Stimulated activated CD4-positive, alpha-beta T cell treated with anti-CD3 and anti-CD28 coated beads, Interleukin-4, amount 100 ng/mL, for 24 hours (primary cell): ENCODE measurements at places on chromosomes 2 and 18.

GRCh38 chr2:197675246-197675645, at the start of gene RFTN2:
RFTN2 (minus strand) TSS chr2:197675587; CDS start chr2:197675458, 129 bp downstream.
- DNase-seq = no peak

- no peak for DNase-seq
Observed at GRCh38 chr2:206343816-206344215, 69.4 kb downstream of the ZDBF2 start.

DNA sequence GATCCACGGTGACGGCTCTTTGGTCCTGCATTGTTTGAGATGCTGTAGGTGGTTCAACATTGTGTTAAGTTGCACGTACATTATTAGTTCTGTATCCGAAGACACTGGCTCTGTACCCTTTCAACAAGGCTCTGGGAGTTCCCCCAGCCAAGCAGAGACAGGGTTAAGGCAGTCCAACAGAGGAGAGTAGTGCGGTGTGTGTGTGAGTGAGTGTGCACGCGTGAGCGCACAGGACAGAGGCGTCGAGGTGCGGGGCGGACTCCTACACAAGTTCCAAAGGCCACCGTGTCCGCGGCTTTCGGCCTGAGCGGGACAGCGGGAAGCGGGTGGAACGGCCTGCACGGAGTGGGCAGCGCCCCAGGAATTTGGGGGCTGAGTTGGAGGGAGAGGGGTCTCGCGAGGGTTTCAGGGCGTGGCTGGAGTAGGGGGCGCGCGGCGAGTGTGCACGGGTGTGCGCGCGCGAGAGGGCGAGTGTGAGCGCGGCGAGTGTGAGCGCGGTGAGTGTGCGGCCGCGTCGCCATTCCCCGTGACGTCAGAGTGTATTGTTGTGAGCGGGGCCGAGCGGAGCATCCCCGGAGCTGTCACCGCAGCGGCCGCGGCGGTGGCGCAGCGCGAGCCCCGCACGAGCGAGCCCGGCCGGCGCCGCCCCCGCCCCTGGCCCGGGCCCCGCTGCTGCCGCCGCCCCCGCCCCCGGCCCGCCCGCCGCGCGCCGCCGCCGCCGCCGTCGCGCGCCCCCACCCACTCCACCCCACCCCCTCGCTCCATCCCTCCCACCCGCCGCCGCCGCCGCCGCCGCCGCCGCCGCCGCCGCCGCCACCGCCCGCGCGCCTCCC, at the start of gene ASXL3:
ASXL3 (plus strand) TSS at position 535 of the 833 bp plus-strand sequence. CDS start 413 bp downstream, outside the sequence.
- no peak for DNase-seq

GRCh38 chr2:189830510-189830909, 46.3 kb downstream of the PMS1 start:
- no peak for DNase-seq

DNA sequence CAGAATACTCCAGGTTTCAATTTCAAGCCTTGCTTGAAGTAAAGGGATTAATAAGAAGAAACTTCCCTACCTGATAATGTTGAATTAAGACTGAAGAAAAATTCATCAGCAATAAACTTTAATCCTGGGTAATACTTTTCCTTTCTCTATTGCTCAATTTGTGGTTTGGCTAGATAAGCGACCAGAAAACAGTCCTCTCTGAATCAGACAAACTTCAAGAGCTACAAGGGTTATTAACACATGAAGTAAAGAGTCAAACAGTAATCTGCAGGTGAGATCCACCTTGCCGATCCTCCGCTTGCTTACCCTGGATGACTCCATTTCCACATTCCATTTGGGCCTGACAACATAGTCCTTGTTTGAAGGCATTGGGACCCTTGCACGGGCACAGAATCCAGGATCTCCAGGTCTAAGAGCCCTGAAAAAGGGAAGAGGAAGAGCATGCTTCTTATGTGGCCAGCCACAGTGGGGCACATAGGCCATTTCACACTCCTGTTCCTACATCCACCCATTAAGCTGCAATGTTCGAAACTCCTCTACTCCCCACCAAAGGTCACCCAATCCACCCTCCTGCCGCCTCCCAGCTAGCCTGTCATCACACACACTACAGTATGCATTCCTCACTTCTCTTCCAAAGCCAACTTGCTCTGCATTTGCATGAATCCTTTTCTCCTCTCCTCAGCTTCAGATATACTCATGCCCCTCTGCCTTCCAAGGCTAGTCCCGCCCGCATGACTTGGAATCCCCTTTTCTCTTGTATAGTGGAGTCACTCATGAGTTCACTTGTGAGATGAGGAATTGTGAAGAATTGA, 39.8 kb downstream of the IWS1 start:
- no peak for DNase-seq

GRCh38 chr2:190352668-190353536, 9.5 kb downstream of the INPP1 start:
- no peak for DNase-seq

DNA sequence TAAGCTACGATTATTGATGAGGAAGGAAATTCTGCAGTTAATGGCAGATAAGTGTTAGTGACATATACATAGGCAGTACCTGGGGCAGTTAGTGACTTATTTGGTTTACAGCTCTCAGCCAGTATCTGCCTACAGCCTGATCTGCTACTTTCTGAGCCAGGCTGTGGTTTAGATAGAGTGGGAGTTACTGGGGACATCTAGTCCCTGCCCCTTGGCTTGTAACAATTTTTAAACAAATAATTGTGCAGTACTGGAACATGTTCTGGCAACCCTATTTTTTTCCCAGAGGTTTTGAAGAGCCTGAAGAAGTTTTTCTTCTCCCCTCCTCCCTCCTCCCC, 2.3 kb downstream of the KIF5C start:
- no peak for DNase-seq

GRCh38 chr2:232113821-232114220, 152.3 kb downstream of the DIS3L2 start:
- no peak for DNase-seq

DNA sequence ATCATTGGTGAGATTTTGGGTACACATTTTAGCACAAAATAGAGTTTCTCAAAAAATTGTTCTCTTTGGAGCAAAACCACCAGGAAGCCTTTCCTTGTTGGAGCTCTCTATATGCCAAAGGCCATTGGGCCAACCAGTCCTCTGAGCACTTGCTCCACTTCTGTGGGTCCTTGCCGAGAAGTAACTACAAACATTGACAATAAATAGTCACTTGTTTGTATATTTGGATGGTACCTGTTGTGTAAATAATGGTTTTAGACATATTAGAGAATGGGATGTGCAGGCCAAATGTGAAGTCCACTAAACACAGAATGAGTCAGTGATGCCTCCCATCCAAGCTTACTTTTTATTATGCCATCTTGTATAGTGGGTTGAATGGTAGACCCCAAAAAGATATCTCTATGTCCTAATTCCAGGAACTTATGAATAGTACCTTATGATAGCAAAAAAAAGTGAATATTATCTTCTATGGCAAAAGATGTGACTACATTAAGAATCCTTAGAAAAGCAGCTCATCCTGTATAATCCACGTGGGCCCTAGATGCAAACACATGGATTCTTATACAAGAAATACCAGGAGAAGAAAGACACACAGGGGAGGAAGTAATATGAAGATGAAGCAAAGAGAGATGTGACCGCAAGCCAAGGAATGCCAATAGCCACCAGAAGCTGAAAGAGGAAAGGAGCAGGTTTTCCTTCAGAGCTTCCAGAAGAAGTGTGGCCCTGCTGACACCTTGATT, 24.6 kb downstream of the SRD5A2 start:
- DNase-seq = no peak

- no peak for DNase-seq
Observed at GRCh38 chr2:241324775-241325174, 9.1 kb downstream of the SEPTIN2 start.

GRCh38 chr18:47775961-47776360, 154.5 kb downstream of the SMAD2 start:
- DNase-seq = no peak

DNA sequence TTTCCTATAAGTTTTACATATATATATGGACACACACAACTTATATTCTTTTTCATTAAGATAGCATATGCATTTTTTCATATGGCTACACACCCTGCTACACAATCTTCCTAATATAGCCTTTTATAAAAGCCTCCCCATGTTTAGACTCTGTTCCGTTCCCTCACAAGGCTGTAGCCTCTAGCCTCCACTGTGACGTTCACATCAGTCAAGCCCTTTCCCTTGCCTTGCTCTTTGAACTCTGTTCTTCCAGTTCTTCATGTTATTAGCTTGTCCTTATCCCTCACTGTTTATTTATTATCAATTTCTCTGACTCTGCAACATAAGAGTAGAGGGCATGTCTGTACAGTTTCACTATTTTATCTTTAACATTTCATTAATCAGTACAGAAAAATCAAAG, 38.9 kb downstream of the HADHB start:
- no peak for DNase-seq

DNA sequence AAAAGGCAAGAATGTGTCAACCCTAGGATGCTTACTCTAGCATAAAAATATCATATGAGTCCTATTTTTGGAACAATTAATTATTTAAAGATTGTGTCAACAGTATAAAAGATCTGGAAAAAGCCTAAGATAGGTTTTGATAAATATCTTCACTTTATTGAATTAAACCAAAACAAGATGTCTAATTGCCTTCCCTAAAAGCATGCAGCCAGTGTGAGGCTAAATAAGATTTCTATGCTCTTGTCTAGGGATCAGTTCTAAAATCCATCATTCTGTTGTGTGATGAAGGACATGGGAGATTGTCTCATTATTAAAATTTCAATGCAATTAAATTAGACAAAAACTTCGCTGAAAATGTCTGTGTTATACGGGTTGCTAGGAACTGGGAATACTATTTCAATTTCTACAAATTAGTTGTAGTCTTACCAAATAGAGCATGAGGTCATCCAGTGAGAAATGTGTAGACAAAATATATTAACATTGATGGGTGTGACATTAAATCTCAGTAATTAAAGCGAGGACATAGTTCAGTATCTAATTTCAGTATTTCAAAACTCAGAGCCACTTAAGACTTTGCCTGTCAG, 535.6 kb upstream of the FSIP2 start:
- no peak for DNase-seq

DNA sequence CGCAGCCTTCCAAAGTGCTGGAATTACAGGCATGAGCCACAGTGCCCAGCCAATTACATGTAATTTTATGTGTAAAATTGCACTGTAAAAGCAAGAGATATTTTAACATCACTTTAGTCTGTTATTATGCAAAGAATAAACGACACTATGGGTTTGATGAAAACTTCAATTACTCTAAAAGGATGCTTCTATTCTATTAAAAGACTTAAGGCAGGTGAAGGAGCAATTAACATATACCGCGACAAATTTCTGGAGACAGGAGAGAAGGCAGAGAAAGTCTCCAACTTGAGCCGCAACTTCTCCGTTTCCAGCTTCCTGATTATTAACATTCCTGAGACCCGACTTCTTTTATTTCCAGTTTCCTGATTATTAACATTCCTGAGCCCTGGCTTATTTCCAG, 53.7 kb downstream of the FAM210A start:
- no peak for DNase-seq

- no peak for DNase-seq
Observed at GRCh38 chr2:7133521-7133920, 216.3 kb downstream of the RNF144A start.

DNA sequence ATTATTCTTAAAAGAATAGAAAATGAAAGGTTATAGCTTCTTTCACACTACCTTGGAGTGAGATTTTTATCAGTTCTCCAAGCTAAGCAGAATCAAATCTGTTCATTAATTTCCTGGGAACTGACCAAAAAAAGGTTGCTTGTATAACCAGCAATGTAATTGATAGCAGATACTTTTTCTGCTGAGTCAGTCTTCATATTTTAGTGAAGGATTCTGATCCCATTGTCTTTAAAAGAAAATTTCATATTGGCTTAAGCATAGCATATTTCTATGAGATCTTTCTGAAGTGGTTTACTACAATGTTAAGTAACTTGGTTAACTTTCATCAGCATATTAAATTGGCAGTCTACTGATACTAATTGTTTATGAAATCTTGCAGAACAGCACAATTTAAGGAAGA, 338.0 kb downstream of the TMX3 start:
- DNase-seq = no peak

DNA sequence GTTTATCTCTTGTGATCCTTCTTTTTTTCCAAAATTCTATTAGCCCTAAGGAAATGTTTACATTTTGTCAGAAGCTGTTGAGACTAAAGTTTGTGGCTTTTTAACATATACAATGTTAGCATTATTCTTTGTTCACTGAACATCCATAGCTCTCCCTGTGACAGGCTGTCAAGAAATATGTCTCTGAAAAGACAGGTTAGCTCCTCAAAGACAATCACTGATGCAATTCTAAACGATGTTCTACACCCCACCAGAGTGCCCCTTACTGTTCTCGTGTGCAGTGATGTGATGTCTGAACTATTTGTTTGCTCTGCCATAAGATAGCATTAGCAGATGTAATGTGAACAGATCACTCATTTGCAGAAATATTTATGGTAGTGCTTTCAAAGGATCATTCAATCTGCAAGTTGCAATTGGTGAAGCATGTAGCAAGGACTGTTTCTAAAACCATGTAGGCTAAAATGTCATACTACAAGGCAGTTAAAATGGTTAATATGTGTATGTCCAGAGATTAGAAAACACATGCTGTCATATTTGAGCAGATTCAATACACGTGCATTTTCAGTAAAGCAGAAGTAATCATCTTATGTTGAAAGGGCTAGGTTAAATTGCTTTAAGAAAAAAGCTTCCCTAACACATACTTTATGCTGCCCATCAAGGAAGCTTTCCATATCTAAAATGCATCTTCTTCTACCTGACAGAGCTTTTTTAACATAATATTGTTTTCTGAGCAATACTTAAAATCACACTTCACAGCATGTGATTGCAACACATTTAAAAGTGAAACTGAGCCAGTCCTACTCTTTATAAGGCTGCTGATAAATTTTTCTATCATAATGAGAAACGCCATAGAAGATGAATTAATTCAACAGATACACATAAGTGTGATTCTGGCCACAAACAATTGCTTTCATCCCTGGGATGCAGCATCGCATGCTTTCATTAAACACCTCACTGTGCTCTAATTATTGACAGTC, 285.7 kb upstream of the UBE2E3 start:
- no peak for DNase-seq

- DNase-seq = no peak
Observed at GRCh38 chr2:147614471-147614870, 230.4 kb upstream of the ACVR2A start.

GRCh38 chr2:156326526-156327095, 5.9 kb downstream of the NR4A2 start:
- DNase-seq = no peak

- no peak for DNase-seq
Observed at GRCh38 chr2:13335862-13336535, 619.3 kb downstream of the TRIB2 start.
